Left kidney (tissue), 8 donors: ENCODE measurements at places on chromosomes 2 and 18. TPM values are rescaled to one million over a fixed set of nuclear protein-coding genes. Genes with fewer than 3 reads are reported as not detected.

- DNase-seq = no peak
These were observed 57.1 kb upstream of the KLHL29 start for GRCh38 chr2:23327887-23328286.

Gene UGT1A4
- not detected for polyA plus RNA-seq

- DNase-seq = peak; percentile 25
These were observed 1.5 kb downstream of the ERBB4 start for GRCh38 chr2:212536817-212537725.

Gene TUBA3E
- polyA plus RNA-seq = 0.18 TPM

Gene MAP2
- 42.7 TPM for polyA plus RNA-seq

- no peak for DNase-seq
These were observed 106.8 kb upstream of the TMEM178A start for GRCh38 chr2:39558906-39559305.

DNA sequence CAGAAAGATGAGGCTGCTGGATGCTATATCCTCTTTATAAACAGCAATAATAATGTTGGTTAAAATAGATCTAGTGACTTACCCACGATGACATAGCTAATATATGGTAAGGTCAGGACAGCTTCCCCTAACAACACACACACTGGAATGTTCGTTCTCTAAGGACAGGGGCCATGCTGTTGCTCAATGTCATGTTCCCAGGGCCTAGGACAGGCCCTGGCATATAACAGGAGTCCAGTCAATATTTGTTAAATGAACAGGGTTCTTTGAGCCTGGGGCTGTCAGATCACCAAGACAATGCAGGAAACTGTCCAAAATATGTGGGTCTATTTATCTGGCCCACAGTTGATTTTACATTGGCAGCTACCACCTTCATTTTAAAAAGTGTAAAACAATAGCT is 207.1 kb upstream of the MEX3C start:
- no peak for DNase-seq

- DNase-seq = no peak
These were observed 14.4 kb upstream of the EGR4 start for GRCh38 chr2:73307720-73308119.

GRCh38 chr18:30280861-30281470 is 761.6 kb downstream of the DSC3 start:
- DNase-seq = peak; percentile 78

Gene CPO
- 1.7 TPM for polyA plus RNA-seq

DNA sequence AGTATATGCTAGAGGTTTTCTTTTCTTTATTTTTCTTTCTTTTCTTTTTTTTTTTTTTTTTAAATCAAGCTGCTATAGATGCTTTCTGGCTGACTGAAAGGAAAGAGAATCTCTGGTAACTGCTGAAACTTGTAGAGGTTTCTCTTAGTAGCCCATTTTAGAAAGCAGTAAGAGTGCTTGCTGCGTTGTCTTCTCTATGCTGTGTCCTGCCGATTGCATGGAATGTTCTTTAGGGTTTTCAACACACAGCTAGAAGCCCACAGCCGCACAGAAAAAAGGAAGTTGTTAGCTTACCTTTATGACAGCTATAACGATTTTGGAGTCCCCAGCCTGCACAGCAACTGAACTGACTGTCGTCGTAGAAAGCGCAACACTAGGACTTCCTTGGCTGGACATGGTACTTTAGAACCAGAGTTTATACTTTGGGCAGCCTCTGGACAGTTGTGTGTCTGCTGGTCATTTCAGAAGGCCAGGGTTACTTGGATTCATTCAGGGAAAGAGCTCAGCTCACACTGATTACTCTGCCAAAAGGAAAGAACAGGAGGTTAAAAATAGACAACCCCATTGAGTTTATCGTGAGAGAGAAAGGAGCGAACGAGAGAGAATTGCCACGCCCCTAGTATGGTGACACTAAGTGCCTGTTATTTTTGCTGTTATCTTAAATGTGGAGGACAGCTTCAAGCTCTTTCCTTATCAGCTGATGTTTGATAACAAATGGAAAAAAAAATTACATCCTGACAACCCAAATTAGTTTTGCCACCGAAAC is at the start of gene CCDC141:
TSS of gene CCDC141 (minus strand) at position 592 of the 766 bp plus-strand sequence. CDS start at position 396, 196 bp downstream.
- no peak for DNase-seq

DNA sequence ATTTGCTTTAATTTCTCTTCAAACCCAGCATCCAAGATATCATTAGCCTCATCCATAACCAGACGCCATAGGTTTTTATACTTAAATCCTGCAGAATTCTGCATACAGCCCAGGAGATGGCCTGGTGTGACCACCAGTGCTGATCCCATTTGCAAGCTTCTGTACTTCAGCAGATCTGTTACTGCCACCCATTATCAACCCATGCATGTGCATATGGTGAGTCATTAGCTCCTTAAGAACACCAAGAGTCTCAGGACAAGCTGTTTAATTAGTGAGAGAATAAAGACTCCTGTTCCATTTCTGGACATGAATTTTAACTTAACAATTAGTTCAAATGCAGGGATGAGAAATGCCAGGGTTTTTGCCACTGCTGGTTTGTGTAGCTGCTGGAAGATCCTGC is 110.7 kb upstream of the TANK start:
- no peak for DNase-seq

DNA sequence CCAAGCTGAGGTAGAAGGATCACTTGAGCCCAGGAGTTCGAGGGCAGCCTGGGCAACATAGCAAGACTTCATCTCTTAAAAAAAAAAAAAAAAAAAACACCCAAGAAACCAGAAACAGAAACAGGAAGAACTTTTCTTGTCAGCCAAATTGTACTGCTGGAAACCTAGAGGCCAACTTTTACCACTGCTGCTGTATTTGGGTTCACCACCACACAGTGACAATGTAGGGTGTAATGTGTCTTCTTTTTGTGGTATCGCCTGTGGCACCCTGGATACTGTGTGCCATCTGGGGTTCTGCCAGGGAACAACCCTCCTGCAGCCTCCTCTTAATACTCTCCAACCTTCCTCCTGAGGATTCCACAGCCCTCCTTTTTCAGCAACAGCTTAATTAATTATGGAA is 72.6 kb downstream of the STK39 start:
- DNase-seq = no peak

Gene MERTK
- polyA plus RNA-seq = 22.9 TPM

DNA sequence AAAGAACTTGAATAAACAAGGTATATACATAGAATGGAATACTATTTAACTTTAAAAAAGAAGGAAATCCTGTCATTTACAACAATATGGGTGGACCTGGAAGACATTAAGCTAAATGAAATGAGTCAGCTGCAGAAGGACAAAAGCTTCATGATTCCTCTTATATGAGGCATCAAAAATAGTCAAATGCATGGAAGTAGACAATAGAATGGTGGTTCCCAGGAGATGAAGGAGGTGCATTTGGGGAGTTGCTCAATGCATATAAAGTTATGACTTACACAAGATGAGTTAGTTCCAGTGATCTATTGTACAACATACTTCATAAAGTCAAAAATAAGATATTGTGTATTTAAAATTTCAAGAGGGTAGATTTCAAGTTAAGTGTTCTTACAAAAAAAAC is 426.1 kb upstream of the UBE2E3 start:
- DNase-seq = no peak

DNA sequence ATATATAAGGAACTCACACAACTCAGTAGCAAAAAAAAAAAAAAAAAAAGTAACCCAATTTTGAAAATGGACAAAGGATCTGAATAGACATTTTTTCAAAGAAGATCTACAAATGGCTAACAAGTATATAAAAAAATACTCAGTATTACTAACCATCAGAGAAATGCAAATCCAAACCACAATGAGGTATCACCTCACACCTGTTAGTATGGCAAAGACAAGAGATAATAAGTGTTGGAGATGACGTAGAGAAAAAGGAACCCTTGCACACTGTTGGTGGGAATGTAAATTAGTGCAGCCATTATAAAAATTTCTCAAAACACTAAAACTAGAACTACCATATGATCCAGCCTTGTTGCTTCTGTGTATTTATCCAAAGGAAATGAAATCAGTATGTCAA is 5.8 kb upstream of the CNDP1 start:
- no peak for DNase-seq

Gene HOXD12
- 0.32 TPM for polyA plus RNA-seq

DNA sequence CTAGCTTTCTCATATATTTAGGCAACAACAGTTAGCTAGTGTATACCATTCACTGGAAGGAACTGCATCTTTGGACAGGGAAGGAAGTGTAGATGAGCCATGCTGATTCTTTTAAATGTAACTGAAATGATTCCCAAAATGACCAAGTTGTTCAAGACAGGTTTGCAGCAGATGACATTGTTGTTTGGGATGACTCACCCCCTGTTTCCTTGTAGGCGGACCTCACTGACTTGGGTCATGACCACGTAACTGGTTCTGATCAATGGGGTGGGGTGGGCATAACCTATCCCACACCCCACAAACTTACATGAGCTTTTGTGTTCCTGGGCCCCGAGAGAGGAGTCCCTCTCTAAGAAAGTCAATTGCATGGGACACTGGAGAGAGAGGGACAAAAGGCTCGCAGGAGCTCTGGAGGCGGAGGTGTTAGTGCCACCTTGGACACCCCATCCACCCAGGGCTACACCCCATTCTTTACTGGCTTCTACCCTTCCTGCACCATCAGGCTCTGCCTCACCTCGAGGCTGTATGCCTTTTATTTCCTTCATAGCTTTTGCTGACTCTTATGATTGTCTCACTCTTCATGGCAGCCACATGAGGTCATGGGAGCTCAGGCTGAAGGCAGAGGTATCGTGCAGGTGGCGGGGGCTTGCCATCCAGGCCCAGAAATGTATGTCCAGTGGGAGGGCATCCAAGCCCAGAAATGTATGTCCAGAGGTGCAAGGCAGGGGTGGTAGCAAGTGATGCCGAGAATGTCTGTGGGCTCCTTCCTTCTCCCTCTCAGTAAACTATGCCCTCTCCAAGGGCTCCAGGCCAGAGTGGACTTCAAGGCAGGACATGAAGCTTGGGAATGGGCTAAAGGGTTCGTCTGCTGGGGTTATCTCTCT is 108.0 kb downstream of the TWIST2 start:
- DNase-seq = no peak

Gene CRYBA2
- not detected for polyA plus RNA-seq

GRCh38 chr2:163794635-163795034 is 58.8 kb upstream of the FIGN start:
- DNase-seq = no peak

Gene KANSL1L
- 78.0 TPM for polyA plus RNA-seq

GRCh38 chr2:64145714-64146113 is 1.5 kb upstream of the PELI1 start:
- DNase-seq = no peak

GRCh38 chr2:36414307-36414706 is 58.7 kb downstream of the CRIM1 start:
- DNase-seq = no peak

Gene SDC1
- polyA plus RNA-seq = 22.2 TPM

GRCh38 chr2:24026233-24026632 is 16.3 kb downstream of the MFSD2B start:
- DNase-seq = no peak

DNA sequence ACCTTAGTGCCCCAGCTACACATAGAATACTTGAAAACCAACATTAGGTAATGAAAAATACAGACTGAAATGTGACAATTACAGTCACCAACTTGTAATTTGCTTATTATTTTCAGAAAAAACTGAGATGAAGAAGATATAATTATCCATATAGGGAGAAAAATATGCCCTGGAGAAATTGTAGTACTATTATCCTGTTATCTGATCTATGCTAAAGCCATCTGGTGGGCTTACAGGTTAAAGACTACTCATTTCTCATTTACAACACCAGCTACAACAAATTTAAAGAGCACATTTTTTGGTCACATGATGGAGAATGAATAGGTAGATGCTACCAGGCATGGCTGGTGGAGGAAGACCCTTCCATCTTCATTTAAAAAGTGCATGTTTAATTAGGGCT is 79.6 kb upstream of the NYAP2 start:
- no peak for DNase-seq

DNA sequence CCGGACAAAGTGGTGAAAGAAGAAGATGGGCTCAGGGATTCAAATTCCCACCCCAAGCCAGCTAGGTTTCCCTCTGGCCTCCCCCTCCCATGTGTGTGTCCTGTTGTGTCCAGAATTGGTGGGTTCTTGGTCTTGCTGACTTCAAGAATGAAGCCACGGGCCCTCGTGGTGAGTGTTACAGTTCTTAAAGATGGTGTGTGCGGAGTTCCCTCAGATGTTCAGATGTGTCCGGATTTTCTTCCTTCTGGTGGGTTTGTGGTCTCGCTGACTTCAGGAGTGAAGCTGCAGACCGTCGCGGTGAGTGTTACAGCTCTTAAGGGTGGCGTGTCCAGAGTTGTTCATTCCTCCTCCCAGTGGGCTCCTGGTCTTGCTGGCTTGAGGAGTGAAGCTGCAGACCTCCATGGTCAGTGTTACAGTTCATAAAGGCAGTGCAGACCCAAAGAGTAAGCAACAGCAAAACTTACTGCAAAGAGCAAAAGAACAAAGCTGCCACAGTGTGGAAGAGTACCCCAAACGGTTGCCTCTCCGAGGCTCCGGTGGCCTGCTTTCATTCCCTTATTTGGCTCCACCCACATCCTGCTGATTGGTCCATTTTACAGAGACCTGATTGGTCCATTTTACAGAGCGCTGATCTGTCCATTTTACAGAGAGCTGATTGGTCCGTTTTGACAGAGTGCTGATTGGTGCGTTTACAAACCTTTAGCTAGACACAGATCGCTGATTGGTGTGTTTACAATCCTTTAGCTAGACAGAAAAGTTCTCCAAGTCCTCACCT is 37.7 kb upstream of the KLF11 start:
- no peak for DNase-seq

GRCh38 chr2:174495365-174496012 is 8.7 kb upstream of the GPR155 start:
- DNase-seq = peak; percentile 26
